ENCODE measurements at places on chromosomes 12 and 14.

DNA sequence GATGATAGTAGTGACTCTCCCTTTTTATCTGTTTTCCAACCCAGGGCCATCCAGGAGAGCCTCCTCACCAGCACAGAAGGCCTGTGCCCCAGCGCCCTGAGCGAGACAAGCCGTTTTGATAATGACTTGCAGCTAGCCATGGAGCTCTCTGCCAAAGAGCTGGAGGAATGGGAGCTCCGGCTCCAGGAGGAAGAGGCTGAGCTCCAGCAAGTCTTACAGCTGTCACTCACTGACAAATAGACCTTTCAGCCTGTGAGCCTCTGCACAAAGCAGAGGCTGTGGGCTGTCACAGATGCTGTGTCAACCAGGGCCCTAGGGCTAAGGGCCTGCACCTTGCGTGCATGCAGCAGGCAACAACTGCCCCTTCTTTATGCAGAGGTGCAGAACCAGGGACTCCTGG lies 11.0 kb downstream of the C12orf76 start:
- DNase-seq = no peak

GRCh38 chr12:114812858-114813761 lies 129.1 kb upstream of the TBX3 start:
- DNase-seq = peak; percentile 57

DNA sequence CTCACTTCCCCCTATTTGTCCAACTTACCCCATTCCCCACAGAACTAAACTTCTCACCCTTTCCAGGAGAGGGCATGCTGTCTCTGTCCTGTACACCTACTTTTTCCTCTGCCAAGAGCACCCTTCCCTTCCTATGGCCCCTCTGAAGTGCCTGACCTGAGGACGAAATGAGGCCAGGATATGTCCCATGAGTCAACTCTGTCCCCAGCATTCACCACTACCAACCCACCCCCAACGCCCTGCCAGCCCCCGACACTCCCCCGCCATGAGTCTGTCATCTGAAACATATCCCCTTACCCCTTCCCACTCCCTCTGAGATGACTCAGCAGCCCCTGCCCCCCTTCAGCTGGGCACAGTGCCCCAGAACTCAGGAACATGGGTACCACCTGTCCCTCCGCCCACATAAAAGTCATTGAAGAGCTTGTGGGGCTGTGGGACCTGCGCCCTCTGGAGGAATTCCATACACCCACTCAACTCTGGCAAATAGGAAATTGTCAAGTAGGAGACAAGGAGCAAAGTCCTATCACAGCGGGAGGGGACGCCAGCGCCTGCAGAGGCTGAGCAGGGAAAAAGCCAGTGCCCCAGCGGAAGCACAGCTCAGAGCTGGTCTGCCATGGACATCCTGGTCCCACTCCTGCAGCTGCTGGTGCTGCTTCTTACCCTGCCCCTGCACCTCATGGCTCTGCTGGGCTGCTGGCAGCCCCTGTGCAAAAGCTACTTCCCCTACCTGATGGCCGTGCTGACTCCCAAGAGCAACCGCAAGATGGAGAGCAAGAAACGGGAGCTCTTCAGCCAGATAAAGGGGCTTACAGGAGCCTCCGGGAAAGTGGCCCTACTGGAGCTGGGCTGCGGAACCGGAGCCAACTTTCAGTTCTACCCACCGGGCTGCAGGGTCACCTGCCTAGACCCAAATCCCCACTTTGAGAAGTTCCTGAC lies 26.3 kb downstream of the ITGA7 start:
- DNase-seq = peak; percentile 39

GRCh38 chr12:114656906-114657596 lies 26.9 kb downstream of the TBX3 start:
- DNase-seq = peak; percentile 28

DNA sequence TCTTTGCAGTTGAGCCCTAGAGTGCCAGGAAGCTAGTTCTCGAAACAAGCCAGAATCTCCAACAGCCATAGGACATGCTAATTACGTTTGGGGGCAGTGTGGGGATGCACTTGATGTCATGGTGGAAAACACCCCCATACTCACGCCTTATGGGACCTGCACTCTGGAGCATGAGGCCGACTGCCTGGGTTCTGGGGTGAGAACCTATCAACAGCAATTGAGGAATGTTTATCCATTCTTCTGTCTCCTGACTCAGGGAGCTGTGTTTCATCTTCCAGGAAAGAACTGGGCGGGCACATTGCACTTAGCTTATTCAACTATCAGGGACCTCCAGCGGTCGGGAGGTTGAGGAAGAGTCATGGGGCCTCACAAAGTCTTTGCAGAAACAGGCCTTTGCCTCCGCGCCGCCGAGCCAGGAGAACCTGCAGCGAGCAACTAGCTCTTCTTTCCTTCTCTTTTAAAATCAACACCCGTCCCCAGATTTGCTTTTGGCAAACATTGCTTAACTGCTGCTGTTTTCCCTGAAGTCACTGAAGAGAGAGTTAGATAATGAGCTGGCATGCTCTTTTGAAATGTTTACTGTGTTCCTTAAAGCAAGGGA lies 226.1 kb upstream of the DIO3 start:
- DNase-seq = no peak

- no peak for DNase-seq
Observed at GRCh38 chr14:34179727-34180126, 228.9 kb upstream of the EGLN3 start.

GRCh38 chr12:23862701-23863100 lies 86.8 kb downstream of the SOX5 start:
- DNase-seq = no peak

GRCh38 chr12:113059071-113059595 lies 2.6 kb downstream of the DTX1 start:
- DNase-seq = no peak

GRCh38 chr12:27861428-27862167 lies 81.6 kb upstream of the MANSC4 start:
- no peak for DNase-seq

- DNase-seq = no peak
Observed at GRCh38 chr12:109334887-109335286, 12.8 kb upstream of the MYO1H start.

- DNase-seq = no peak
Observed at GRCh38 chr14:94650444-94650775, 38.2 kb downstream of the SERPINA3 start.

- no peak for DNase-seq
Observed at GRCh38 chr12:91072931-91073330, 15.1 kb upstream of the KERA start.

DNA sequence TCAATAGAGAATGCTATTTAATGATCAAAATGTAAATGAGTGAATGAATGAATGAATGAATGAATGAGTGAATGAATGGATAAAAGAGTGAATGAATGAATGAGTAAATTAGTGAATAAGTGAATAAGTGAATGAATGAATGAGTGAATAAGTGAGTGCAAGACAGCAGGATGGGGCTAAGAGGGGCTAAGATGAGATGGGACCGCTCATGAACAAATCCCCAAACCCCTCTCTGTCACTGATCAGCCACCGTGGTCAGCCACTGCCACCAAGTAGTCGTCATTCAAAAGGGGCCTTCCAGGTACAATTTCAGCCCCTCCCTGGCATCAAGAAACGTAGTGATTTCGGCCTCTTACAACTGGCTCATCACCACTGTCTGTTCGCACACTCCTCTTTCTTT lies 79.2 kb downstream of the BCL11B start:
- no peak for DNase-seq

- DNase-seq = no peak
Observed at GRCh38 chr14:51711505-51711904, 59.8 kb downstream of the FRMD6 start.

DNA sequence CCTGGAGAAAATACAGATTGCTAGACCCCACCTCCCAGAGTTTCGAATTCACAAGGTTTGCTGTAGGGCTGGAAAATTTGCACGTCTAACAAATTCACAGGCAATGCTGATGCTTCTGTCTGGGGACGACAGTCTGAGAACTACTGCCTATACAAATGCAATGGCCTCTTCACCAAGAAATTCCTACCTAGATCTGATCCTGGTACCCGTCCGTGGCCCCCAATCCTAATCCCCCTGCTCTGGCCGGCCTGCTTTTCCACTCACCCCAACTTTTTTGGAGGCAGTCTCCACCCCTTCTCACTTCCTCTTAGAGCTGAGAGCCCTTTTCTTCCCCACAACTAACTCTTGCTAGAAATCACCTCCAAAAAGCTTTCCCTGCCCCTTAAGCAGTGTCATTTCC lies 3.1 kb upstream of the SSH1 start:
- no peak for DNase-seq

DNA sequence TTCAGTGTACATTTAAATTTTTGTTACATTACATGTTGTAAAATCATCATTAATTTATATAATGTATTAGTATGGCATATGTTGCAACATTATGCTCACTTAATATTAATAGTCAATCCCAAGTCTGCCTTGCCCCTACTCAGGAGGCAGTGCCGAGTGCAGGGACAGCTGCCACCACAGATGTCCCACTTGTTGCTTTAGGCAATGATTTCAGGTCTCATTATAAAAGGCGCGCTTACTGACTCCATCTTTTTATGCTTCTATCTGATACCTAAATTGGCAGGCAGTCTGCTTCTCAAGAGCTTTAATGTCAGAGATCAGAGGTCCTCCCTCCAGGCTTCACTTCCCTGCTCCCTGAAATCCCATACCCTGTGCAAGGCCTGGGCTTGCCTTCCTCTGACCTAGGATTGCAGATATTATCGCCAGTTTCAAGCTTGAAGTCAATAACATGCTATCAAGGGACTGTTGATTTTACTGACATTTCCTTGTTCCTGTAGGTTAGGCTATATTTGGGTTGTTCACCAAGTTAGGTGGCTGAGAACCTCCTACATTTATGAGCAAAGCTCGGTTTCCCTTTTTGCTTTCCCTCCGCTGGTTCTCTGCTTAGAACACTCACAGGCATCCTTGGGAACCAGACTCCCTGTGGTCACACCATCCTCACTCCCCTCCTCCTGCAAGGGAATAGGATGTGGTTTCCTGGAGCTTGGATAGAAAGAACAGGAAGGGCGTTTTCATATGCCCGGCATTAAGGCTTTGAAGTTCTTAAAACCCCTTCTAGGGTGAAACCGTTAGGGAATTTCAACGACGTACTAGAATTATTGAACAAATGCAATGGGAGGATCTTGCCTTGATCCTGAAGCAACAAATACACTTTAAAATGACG lies 208.4 kb upstream of the FKBP4 start:
- peak; percentile 50 for DNase-seq

DNA sequence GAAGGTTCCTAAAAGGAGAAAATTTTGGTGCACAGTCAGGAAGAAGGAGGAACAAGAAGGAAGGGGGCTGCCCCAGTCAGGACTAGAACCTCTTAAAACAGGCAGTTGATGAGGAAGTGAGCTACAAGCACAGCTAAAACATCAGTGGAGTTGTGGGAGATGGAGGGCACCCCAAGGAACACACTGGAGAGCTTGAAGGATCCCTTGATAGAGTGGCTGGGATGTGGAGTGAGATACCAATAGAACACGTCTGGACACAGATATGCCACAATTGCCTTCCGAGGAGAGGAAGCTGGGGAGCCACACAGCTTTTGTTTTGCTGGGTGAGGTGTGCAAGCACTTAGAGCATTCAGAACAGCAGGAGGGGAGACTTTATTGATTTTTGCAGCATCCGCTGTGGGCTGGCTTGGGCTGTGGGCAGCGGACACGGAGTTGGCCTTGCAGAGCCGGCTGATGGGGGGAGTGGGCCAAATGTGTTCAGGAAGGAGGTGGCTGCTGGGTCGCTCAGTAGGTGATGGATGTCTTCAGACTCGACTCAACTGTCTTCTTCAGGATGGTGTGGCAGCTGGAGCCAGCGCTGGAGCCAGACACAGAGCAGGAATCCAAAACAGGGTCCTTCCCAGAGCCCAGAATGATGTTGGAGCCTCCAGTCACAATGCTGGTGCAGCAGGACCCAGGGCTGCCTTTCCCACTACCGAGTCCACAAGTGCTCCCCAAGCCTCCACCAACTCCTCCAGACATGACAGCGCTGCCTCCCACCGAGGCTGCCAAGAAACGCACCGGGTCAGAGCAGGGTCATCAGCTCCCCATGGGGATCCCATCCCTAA lies 4.7 kb upstream of the KRT79 start:
- no peak for DNase-seq

GRCh38 chr12:109423392-109423791 lies 53.7 kb downstream of the KCTD10 start:
- no peak for DNase-seq

GRCh38 chr12:4440187-4440941 lies 5.3 kb downstream of the FGF6 start:
- no peak for DNase-seq

DNA sequence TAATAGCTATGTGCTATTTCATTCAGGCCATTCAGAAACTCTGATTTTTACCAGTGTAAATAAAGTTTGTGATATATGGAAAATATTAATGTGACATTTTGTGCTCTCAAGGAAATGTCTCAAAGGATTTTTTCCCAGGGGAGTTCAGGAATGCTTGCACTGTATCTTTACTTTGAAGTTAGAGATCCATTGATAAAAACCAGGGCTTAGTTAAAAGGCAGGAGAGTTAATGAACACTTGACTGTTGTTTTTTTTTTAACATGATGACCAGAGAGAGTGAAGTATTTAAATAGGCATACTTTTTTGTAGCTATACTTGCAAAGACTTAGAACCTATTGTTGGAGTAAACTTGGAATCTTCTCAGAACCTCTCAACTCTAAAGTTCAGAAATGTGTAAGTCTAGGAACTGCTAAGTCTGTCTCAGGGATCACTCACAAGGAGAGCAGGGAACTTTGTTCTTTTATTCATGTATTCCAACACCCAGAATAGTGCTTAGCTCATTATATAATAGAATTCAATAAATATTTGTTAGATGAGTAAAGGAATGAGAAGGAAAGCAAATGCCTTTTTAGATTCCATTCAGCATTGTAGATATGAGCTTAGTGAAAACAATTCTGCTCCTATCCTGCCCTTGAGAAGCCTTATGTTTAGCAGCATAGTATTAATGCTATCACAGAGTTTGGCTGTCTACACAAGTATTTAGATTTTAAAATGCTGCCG lies 117.5 kb downstream of the DAAM1 start:
- DNase-seq = peak; percentile 51

GRCh38 chr14:104865631-104866441 lies 768 bp downstream of the CEP170B start:
- peak; percentile 67 for DNase-seq

DNA sequence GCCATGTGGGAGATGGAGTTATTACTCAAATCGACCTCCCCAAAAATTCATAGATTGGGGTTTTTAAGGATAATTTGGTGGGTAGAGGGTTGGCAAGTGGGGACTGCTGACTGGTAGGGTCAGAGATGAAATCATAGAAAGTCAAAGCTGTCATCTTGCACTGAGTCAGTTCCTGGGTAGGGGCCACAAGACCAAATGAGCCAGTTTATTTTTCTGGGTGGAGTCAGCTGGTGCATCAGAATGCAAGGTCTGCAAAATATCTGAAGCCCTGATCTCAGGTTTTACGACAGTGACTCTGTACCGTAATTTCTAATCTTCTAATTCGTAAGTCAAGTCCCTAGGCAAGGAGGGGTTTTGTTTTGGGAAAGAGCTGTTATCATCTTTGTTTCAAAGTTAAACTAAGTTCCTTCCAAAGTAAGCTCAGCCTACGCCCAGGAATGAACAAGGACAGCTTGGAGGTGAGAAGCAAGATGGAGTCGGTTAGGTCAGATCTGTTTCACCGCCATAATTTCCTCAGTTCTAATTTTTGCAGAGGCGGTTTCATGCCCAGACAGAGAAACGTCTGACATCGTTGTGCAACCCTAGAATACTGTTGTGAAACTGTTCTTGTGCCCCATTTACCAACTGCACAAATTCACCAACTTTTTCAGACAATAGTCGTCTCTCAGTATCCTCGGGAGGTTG lies 104.5 kb upstream of the SFSWAP start:
- no peak for DNase-seq

- DNase-seq = no peak
Observed at GRCh38 chr12:64716371-64716770, 42.8 kb downstream of the GNS start.

GRCh38 chr12:77019920-77020319 lies 45.4 kb downstream of the E2F7 start:
- no peak for DNase-seq

GRCh38 chr14:76718306-76719040 lies 42.8 kb upstream of the VASH1 start:
- DNase-seq = no peak
